ENCODE measurements at places on chromosomes 12 and 14.

DNA sequence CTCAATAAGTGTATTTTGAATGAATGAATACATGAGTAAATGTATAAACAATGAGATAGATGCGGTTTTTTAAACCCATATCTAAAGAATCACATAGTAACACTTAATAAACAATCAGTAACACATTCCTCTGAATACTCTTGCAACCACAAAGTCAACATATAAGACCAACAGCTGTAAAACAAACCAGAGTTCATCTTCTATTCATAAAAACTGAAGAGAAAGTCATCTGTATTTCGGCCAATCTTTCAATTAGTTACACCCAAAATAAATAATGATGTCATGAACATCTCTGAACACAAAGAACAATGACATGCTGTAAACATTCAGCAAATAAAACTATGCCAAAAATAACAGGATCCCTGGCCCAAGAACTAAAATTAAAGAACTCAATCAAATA is 47.2 kb downstream of the ARMH4 start:
- DNase-seq = peak; percentile 16

DNA sequence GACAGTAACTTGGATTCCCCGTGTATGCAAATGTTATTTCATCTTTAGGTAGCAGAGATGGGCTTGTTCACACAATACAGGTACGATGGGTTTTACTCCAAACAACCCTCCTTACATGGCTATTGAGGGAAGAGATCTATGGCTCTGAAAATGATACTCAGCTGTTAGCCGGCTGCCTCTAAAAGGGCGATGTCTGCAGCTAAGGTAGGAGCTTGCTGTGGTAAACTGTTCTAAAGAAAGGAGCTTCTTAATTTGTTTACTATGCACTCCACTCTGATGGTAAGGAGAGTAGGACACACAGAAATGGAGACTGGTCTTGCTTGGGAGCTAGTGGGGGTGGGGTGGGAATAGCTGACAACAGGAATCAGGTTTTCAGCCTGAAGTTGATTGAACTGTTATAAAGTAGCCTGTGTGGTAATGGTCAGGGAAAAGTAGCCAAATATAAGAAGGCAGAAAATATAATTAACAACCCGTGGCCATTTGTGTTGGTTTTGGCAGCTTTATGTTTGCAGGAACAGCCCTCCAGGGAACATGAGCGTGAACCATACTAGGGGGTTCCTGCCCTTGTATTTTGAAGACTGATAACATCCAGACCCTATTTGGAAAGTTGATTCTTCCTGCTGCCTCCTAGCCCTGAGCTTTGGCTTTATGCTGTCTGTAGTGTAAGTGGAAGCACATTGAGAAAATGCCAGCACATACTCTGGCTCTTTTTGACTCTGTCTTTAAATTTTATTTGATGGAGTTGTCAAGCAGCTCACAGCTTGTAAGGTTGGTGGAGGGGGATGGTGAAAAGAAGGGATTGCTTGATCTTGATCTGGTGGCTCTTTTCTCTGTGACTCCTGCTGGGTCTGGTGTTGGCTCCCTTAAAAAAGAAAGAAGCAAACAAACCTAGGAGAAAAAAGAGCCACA is 929.8 kb downstream of the DIO2 start:
- DNase-seq = no peak

DNA sequence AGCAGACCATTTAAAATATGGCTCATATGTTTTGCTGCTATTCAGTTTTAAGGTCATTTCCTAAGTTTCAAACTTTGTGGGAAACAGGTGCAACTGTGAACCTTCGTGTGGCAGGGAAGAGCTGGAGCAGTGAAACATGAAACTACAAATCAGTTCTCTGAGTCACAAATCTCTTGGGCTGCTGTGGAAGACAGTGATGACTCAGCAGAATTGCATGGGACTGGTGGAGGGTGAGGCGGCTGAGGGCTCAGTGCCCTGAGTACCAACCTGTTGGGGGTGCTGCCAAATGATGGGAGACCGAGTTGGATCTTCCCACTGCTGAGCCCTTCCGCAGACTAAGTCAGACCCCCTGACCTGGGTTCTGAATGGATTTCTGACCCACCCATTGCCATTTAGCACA is 8.4 kb upstream of the CALM1 start:
- peak; percentile 69 for DNase-seq

- DNase-seq = no peak
Observed at GRCh38 chr12:116484807-116485206, 74.4 kb upstream of the MAP1LC3B2 start.

DNA sequence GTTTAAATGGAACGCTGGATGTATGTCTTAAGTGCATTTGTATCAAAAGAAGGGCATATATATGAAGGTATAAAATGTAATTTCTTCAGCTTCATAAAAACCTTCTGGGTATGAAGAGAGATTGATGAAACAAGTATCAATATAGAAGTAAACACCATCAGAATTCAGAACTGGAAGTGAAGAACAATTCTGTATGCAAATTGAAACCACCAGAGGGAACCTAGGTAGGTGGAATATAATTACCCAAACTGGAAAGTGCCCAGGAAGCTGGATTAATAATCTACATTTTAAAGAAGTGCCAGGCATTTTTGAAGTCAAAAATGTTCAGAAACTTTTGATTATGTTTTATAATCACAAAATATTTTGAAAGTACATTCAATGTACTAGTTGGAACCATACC is 336.2 kb upstream of the GARIN6 start:
- no peak for DNase-seq

DNA sequence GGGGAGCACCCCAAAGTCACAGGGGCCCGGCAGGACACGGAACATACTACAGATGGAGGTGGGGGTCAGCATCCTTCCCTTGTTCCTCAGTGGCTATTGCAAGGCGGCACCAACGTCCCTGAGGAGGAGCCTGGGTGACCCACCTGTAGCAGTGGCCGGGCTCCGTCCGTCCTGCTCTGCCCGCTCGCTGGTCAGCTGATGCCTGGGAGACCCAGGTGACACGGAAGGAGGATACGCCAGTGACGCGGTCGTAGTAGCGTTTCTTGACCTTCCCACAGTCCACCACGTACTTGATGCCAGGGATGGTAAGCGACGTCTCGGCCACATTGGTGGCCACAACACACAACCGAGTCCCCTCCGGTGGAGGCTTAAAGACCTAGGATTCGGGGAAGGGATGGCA is 24.7 kb downstream of the DHX37 start:
- no peak for DNase-seq

GRCh38 chr12:85260896-85261295 is 19.1 kb upstream of the ALX1 start:
- DNase-seq = no peak

DNA sequence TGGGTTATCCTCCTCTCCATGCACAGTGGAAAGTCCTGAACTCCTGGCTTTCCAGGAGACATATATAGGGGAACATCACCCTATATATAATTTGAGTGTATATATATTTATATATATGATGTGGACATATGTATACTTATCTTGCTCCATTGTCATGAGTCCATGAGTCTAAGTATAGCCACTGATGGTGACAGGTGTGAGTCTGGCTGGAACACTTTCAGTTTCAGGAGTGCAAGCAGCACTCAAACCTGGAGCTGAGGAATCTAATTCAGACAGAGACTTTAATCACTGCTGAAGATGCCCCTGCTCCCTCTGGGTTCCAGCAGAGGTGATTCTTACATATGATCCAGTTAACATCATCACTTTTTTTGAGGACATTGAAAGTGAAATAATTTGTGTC is 4.4 kb downstream of the SSTR1 start:
- no peak for DNase-seq

- DNase-seq = no peak
Observed at GRCh38 chr12:92550254-92550653, 152.5 kb upstream of the PLEKHG7 start.

DNA sequence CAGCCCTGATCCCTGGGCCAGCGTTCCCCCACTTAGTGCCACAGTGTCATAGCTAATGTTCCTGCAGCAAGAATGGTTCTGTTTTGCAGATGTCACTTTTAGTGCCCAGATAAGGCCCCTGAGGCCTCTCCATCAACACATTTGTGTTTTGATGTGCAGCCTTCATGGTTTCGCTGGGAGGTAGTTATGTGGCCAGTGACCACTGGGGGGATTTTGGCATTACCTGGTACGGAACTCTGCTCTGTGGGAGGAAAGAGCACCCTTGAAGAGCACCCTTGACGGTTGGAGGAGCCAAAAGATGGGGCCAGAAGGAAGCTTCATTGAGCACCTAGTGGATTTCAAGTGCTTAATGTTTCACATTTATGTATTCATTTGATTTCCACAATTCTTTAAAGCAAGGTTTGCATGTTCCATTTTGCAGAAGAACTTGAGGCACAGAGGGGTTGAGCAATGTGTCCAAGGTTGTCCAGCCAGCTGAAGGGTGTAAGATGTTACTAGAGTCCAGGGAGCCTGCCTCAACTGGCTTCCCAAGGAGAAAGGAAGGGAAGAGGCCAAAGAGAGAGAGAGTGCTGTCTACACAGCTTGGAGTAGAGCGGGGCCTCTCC is 13.0 kb downstream of the SERPINA11 start:
- DNase-seq = no peak

GRCh38 chr12:128933039-128933438 is 79.8 kb downstream of the GLT1D1 start:
- no peak for DNase-seq

DNA sequence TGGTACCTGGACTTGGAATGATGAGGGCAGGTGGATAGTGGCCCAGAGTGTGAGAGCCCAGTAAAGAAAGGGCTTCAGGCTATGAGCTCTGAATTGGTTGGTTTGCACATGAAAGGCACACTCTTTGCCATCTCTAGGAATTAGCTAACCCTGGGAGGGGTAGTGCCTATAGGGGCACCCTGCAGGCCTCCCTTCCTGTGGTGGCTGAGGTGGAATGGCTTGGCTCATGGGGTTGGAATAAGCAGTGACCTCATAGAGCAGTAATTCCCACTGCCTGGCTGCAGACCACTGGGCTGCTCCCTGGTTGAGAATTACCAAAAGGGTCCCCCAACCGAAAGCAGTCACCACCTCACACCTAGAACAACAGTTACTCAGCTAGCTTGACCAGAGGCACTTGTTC is 42.7 kb downstream of the ASCL4 start:
- no peak for DNase-seq

DNA sequence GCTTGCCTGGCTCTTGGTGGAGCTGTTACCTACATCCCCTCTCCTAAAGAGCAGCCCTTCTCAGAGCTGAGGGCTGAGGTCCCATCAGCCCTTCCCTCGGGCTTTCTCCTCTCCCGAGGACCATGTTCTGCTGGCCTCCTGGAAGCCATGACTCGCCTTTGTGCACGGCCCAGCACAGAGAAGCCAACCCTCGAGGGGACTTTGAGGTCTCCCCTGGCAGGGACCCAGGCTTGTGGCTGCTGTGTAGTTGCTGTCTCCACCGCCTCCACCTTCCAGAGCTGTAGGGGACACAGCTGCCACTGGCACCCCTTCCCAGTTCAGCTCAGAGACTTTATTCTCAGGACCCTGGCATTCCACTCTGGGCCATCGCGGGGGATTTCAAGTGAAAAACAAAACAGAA is 22.9 kb upstream of the CCND2 start:
- DNase-seq = no peak

GRCh38 chr12:39161465-39162085 is 256.2 kb upstream of the CPNE8 start:
- DNase-seq = no peak

- no peak for DNase-seq
Observed at GRCh38 chr14:56885825-56886224, 75.5 kb upstream of the OTX2 start.

DNA sequence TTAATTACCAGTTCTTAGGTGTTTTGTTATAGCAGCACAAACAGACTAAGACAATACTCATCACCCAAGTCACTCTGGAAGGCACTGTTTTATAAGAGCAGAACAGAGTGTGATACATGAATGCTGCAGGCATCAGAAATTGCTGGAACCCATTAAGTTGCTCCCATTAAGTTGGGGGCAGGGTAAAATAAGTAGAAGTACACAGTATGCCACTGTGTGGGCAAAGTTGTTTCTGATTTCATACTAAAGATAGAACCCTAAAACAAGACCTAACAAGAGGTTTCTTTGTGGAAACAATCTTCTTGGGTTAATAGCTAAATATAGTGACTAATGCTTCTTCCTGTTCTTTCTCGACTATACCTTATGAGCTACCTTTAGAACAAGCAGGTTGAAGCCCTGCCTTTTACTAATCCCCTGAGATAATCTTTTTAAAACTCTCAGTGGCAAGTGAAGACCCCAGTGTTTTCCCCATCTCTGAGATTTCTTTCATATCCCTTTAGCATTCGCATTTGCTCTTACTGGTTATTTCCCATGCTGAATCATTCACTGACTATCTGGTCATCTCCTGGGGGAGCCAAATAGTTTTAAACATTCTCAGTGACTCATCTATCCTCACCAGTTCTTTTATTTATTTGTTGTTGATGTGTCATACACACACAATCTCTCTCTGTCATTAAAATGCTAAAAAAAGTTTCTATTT is 52.3 kb downstream of the SOCS2 start:
- peak; percentile 83 for DNase-seq

GRCh38 chr12:30200864-30201263 is 417.1 kb upstream of the TMTC1 start:
- peak; percentile 13 for DNase-seq

GRCh38 chr12:95548056-95548538 is 3.2 kb downstream of the USP44 start:
- DNase-seq = peak; percentile 49

- no peak for DNase-seq
Observed at GRCh38 chr14:30849983-30850382, 24.4 kb upstream of the COCH start.

DNA sequence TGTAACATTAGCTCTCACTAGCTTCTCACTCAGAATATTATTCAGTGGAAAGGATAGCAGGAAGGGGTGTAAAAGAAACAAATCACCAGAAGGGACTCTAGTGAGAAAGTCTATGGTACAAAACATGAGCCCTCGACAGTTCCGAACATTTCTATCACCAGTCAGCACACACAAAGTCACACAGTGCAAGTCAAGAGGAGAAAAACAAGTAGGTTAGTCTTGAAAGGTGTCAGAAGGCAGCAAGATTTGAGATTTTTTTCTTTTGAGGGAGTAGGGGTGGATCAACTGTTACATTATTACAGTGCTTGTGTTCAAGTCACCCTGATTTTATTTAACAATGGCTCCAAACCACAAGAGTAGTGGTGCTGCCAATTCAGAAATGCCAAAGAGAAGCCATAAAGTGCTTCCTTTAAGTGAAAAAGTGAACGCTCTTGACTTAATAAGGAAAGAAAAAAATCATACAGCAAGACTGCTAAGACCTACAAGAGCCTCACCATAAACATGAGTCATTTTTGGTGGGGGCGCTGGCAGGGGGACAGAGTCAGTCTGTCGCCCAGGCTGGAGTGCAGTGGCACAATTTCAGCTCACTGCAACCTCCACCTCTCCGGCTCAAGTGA is 42.3 kb downstream of the GNS start:
- no peak for DNase-seq

DNA sequence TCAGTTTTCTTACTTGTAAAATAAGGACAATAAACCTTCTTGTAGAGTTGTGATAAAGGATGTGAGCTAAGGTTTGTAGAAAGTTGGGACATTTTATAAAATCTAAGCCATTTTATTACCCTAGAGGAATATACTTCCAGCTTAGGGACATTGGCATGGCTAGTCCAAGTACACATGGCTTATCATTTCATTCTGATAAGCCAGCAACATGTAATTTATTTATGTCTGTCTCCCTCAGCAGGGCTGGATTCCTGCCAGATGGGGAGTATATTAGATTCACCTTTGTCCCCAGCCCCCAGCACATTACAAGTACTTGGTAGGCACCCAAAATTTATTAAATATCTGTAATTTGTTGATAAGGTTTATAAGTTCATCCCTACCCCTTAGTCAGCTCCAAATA is 6.3 kb upstream of the ATG14 start:
- no peak for DNase-seq

- DNase-seq = no peak
Observed at GRCh38 chr14:59619061-59619460, 42.4 kb upstream of the CCDC175 start.

- no peak for DNase-seq
Observed at GRCh38 chr14:84237881-84238280, 1292.1 kb upstream of the FLRT2 start.

Measured in hepatic stellate cell (primary cell).